ENCODE measurements at places on chromosomes 7 and 10.
A peak's percentile ranks its signal among the peaks of the same experiment; 100 is the strongest.

DNA sequence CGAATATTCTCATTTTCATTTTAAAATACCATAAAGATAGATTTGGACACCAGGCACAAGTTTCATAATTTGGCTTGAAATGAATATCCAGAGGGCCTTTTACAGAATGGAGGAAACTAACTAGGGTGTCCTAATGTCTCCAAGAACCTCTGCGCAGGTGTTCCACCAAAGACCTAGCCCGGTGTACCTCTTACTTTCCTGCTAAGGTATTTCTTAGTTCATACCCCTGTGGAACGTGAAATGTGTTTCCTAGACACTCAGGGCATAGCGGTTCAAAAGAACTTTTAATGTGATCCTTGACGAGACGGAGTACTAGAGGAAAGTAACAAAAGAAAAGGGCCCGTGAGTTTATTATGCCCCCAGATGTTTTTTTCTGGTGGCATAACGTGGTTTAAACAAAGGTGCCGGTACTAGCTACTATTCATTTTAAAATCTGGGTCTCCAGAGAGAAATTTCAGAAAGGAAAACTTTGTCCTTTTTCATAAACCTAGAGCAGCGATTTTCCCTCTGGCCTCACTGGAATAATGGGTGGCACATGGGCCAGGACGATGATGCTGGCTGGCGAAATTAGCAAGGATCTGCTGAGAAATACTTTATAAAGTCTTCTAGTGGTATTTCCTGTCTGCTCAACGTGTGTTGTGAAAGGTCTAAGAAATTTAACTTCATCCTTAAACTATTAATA is 1.4 kb downstream of the APBB1IP start:
- DNase-seq: no peak

- DNase-seq: peak; percentile 28
These were observed 13.4 kb downstream of the USP54 start for GRCh38 chr10:73577788-73578187.

- DNase-seq: no peak
These were observed 10.2 kb downstream of the VENTX start for GRCh38 chr10:133247681-133248333.

GRCh38 chr10:6564367-6564766 is 15.7 kb downstream of the PRKCQ start:
- DNase-seq: no peak

- peak; percentile 20 for DNase-seq
These were observed 25.0 kb downstream of the PRKAR2B start for GRCh38 chr7:107069457-107069856.

DNA sequence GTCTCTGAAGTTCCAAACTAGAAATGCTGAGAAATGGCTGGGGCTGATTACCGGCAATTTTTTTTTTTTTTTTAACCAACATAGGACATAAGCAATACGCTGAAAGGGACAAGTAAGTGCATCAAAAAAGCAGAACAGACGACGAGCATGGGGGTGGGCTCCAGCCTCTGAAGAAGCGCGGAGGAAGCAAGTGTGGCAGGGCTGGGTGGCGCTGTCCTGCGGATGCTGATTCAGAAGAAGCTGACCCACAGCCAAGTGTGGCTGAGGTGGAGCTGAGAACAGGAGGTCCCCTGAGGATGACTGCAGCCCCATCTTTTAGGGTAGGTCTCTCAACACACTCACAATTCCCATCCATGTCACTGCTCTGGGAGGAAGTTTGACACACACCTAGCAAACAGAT is 65.6 kb downstream of the CTBP2 start:
- DNase-seq: no peak

- DNase-seq: no peak
These were observed 2.8 kb downstream of the GIMAP8 start for GRCh38 chr7:150453181-150453580.

GRCh38 chr7:87850836-87851593 is 25.1 kb downstream of the SLC25A40 start:
- peak; percentile 34 for DNase-seq

DNA sequence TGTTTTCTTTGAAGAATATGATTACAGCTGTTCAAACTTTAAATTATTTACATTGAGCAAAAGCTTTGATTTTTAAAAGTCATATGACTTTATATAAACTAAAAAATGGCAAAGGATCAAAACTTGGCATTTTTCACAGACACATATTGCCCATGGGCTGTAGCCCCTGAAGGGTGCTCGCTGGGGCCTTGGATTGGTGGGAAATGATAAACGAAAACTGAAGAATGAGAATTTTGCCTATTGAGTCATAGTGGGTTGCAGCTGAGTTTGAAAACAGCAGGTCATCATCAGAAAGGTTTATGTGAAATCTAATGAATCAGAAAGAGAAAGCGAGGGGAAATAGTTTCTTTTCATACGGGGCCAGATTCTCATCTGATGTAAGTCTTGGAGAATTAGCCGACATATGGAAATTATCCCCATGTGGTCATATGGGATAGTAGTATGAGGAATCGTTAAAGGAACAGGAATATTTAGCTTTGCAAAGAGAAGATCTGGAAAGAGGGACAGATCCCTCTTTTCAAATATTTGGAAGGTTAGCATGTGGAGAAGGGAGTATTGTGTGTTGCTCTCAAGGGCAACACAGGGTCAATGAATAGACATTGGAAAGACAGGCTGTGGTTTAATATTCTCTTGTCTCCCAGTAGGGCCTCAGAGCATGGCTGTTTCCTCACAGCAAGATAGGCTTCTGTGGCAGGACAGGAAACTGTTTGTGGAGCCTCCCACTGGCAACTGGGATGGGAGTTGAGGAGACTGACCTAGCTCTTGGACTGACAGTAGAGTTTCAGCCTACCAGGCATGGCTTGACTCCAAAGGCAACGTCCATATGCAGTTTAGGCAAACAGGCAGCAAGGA is 119.0 kb downstream of the FZD1 start:
- DNase-seq: peak; percentile 41

DNA sequence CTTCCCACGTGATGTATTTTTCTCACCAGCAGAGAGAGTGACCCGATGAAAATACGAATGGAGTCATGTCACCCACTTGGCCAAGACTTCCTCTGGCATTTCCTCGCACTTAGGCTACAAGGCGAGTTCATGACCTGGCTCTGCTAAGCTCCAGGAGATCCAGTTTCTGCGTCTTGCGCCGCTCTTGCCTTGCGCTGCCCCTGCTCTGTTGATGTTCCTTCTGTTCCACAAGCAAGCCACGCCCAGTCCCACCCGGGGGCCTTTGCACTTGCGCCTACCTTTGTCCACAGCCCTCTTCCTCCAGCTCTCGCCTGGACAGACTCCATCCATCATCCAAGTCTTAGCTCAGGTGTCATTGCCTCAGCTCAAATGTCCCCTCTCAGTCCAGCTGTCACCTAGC is 116.3 kb upstream of the SHH start:
- DNase-seq: no peak

- DNase-seq: no peak
These were observed 25.1 kb downstream of the NRP1 start for GRCh38 chr10:33309406-33309805.

GRCh38 chr10:78384049-78384431 is 350.4 kb downstream of the RPS24 start:
- DNase-seq: no peak

DNA sequence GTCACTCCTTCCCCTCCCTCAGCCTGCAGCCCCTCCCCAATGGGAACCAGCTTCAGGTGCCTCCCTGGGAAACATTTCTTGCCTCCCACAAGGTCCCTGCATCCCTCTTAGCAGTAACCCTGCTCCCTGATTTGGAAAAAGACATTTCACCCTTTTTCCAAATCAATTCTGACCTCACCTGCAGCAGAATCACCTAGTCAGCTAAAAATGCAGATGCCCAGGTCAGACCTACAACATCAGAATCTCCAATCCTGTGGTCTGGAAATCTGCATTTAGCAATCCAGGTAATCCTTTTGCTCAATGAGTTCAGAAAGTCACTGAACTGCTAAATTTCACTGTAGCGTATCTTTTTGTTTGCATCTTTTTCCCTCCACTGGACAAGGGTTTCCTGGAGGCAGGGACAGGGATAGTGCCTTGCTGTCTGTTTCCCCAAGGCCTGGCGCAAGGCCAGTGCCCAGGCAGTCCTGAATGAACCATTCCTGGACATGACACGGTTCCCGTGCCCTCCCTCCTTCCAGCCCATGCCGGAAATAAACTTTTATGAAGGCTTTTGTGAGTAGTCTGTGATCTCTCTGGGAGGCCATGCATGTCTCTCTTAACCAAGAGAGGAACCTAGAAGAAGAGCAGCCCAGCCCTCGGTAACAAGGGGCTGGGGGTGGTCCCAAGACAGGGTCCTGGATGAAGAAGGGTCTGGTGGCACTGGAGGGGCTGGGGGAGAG is 44.0 kb downstream of the COL13A1 start:
- DNase-seq: peak; percentile 46

DNA sequence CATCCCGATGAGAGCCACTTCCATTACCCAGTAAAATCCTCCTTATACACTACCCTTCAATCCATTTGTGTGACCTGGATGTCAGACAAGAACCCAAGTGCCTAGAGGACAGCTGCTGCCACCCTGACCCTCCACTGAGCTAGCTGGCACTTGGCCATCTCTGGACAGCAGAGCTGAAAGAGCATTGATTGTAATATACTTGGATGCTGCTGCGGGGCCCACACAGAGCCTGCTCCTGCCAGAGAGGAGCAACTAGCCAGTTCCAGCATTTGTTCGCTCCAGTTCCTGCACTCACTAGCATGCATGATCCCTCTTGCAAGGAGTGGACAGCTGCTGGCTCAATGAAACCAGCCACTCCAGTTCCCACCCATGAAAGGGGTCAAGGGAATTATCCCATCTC is 8.4 kb upstream of the TMEM254 start:
- DNase-seq: no peak

- peak; percentile 55 for DNase-seq
These were observed 42.1 kb upstream of the ANAPC16 start for GRCh38 chr10:72173619-72174296.

DNA sequence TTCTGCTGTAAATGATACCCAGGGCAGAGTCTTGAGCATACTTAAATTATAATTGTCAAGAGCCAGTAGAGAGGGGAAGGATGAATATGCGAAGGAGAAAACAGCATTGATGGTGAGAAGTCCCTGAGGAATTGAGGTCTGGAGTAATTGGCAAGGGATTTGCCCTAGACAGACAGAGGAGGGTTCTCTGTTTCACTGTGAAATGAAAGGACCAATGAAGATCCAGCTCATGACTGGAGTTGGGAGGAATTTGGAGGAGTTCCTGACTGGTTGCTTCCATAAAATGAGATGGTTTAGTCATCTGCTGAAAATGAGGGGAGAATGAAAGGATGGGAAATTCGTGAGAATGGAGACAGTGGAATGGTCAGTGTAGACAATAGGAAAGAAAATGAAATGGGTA is 6.8 kb downstream of the PRPF18 start:
- DNase-seq: no peak

- no peak for DNase-seq
These were observed 28.5 kb upstream of the CXCL12 start for GRCh38 chr10:44413416-44413815.

DNA sequence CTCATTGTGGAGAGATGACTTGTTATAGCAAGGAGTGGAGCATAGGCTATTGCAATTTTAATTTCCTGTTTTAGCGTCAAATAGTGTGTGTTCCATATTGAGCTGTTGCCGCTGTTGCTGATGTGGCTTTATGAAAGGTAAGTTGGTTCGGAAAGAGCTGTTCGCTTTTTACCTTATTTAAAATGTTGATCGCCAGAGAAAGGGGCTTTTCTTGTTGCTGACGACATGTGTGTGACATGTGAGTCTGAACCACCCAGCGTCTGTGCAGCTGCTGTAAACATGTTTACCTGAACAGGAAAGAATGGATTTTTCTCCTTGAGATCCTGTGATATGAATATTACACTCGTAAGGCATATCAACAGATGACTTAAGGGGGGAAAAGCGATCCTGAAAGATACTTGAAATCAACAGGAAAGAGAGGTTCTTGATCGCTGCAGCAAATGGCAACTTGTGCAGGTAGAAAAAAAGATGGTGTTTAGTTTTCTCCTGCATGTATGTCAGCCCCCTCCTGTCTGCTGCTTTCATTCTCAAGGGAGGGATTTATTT is 2.5 kb downstream of the ZEB1 start:
- DNase-seq: peak; percentile 41

GRCh38 chr7:85456254-85456653 is 269.4 kb upstream of the SEMA3D start:
- DNase-seq: no peak

Measured in adipocyte (in vitro differentiated cells).